ENCODE measurements at places on chromosomes 6 and 20.

GRCh38 chr6:1633366-1634021 lies 23.8 kb downstream of the FOXC1 start:
- DNase-seq = no peak

DNA sequence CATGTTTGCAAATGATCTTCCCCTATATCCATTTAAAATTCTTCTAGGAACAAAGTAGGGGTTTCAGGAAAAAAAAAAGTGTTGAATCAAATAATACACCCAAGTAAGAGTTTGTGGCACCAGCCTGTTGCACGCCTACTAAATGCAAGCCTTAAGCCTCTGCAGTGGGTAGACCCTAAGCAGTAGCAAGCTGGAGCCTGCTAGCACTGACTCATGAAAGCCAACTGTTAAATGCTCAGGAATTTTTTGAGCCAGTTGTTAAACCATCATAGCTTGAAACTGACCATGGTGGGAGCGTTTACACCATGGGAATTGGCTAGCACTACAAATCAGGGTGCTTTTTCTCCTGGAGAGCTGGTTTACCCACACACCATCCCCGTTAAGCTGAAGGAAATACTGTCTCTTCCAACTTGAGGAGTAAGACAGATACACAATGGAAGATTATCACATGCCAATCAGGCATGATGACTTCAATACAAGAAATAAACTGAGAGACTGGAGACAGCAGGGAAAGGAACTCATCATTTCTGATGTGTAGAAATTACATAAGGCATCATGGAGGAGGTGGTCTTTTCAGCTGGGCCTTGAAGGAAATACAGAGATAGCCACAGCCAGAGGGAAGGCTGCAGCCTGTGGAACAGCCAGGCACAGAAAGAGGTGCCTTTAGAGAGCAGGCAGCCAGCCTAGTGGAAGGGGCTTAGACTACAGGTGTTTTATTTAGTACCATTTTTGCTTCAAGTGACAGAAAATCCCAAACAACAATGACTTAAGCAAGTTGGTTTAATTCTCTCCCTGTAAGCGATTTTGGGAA lies 110.8 kb downstream of the SNX5 start:
- no peak for DNase-seq

DNA sequence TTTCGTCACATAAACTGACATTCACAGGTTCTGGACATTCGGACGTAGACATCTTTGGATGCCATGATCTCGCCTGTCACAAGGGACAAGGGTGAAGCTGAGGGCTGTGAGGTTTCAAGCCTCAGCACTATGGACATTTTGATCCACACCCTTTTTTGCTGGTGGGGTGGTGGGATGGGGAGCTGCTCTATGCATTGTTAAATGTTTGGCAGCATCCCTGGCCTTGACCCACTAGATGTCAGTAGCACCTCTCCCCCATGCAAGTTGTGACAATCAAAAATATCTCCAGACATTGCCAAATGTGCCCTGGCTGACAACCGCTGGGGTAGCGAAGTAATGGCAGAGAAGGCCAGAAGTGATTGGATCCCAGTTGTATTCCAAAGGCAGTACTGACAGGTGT lies 229.4 kb downstream of the TSHZ2 start:
- no peak for DNase-seq

- no peak for DNase-seq
Measured at GRCh38 chr6:154268486-154268885, 88.1 kb downstream of the IPCEF1 start.

- DNase-seq = no peak
Measured at GRCh38 chr6:74458536-74458935, 747.3 kb downstream of the COL12A1 start.

GRCh38 chr20:63587776-63588591 lies 13.9 kb upstream of the HELZ2 start:
- no peak for DNase-seq

DNA sequence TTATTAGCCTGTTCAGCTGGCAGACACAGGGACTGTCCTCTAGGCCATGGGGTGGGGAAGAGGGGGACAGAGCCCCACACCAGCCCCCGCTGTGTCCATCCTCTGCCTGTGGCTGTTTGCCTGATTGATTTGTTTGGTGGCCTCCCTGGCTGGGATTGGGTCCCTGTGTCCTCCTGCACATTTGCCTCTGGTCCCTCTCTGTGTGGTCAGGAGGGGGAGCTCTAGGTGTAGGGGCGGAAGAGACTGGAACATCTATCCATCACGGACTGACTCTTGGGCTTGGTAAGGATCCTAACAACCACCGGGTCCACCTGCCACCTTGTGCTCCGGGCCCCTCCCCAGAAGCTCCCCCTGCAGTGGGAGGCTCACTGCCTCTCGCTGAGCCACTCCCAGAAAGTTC lies 38.4 kb upstream of the CCDC167 start:
- DNase-seq = no peak

- no peak for DNase-seq
Measured at GRCh38 chr6:167146135-167146534, 11.6 kb downstream of the GPR31 start.

GRCh38 chr20:17339000-17339399 lies 112.2 kb downstream of the PCSK2 start:
- no peak for DNase-seq

DNA sequence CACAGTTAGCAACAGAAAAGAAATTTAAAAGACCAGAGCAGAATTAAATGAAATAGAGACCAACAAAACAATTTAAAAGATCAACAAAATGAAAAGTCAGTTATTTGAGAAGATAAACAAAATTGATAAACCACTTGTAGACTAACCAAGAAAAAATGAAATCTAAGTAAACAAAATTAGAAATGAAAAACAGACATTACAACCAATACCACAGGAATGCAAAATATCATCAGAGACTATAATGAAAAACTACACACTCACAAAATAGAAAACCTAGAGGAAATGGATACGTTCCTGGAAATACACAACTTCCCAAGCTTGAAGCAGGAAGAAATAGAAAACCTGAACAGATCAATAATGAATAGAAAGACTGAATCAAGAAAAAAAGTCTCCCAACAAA lies 97.8 kb downstream of the WDR27 start:
- no peak for DNase-seq

DNA sequence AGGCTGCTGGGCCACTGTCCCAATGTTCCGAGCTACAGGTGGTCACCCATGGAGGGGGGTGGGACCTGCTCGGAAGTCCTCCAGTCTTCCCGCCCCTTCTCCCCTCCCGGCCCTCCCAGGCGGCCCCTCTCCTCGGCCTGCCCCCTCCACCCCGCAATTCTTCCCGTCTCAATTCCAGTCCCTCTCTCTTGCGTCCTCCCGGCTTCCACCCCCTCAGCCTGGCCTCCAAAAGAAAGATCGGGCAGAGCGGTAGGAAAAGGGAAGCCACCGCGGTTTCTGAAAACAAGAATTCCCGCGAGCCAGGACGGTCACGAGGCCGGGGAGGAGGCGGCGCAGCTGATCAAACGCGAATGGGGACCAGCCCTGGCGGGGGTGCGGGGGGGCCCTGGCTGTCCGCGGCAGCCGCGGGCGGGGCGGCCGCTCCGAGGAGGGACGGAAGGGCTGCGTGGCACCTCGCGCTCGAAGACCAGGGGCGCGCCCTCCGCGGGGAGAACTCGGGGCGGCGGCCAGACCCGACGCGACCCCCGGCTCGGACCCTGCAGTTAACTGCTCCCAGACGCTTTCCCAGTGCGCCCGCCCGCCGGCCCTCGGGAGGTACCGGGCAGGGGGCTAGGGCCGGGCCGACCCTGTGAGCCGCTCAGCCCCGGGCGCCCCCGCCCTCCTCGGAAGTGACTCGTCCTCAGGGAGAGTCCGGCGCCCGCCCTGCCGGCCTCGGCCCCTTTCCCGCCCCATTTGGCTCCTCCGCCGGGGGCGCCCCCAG lies 1.0 kb downstream of the PXDC1 start:
- DNase-seq = no peak

Measured in stimulated activated CD8-positive, alpha-beta memory T cell treated with anti-CD3 and anti-CD28 coated beads, Interleukin-4, amount 100 ng/mL, for 1 hour (primary cell).